Glutamatergic neuron (in vitro differentiated cells): ENCODE measurements at places on chromosomes 2 and 18.
A peak's percentile ranks its signal among the peaks of the same experiment; 100 is the strongest.

DNA sequence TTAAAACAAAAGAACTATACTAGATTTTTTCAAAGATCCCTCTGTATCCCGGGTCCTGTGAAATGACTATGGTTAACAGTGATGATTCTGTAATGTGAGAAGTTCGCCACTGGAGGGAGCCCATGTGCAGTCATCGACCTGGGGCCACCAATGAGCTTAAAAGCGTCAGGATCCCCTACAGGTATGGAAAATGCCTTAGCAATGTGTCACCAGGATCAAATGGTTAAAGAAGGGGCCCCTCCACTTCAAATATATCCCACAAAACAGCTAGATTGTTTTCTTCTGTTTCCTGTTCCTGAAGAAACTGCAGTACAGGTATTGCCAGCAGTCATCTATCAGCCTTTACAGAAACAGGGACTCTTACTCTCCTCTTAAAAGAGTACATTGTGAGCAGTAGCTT is 15.3 kb downstream of the CHRNA1 start:
- peak; percentile 76 for DNase-seq

- DNase-seq: no peak
These were observed 56.6 kb downstream of the HDAC4 start for GRCh38 chr2:239343946-239344856.

DNA sequence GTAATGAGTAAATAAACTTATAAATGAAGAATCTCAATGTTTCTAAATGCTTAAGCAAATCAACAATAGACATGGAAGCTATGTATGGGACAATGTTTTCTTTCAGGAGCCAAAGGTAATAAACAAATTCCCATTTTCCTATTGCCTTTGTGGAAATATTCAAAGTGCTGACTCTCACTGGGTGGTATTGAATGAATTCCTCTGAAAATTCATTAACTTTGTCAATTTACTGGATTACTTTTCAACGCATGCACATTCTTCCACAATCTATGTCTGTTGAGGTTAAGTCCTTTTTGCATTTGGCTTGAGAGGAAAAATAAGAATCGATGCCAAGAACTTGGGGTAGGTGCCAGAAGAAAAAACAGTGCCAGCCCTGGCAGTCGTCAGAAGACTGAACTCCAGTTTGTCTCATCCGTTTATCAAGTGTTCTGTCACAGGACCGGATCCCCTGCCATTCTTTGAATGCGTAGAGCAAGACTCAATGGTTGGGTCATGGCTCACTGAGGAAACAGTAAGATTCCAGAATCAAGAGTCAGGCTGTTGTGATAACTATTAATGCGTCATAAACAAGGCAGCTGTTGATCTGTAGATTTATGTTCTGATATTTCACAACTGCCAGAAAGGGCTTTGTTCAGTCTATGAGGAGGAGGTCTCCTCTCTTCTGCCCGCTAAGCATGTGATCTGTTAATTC is 133.3 kb downstream of the GFPT1 start:
- DNase-seq: no peak

- DNase-seq: no peak
These were observed 43.3 kb upstream of the ZFP36L2 start for GRCh38 chr2:43269706-43270105.

- no peak for DNase-seq
These were observed 199.8 kb downstream of the PLCL1 start for GRCh38 chr2:198004173-198004572.

- DNase-seq: no peak
These were observed 9.3 kb upstream of the MTCL1 start for GRCh38 chr18:8695932-8696517.

DNA sequence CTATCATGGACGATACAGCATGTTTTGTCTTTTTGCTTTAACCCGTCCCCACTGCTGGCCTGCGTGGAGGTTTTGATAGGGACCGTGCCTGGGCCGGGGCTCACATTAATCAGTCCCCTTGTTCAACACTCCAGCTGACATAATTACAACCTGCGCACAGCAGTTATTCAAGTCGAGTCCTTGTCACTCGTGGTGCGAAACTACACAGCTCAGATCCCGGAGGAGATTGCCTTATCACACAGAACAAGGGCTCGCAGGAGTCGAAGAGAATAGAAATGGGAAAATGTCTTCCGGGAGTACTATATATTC is 304.4 kb downstream of the ZNF407 start:
- DNase-seq: no peak

DNA sequence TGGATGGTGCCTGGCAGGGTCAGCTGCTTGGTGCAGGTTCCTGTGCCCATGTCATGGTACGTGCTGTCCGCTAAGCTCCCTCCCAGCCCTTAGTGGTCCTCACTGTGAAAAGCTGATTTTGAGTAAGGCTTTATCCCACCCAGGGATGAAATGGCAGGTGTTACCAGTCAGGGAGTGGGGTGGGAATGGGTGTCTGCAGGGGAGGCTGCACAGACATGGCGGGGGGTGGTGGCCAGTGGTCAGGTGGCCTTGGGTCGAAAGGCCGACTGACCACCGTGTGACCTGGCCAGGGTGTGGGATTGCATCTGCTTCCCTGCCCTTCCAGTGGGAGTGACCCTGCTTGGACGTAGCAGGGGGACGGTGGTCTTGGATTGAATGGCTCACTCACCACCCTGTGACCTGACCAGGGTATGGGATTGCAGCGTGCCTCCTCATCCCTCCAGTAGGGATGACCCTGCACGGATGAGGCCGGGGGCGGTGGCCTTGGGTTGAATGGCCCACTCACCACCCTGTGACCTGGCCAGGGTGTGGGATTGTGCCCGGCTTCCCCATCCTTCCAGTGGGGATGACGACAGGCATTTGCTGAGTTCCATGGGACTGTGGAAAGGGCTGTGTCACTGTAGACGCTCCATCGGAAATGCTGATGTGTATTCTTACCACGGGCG is 29.8 kb downstream of the AGAP1 start:
- DNase-seq: no peak

- peak; percentile 57 for DNase-seq
These were observed at the start of gene ZEB2 for GRCh38 chr2:144519934-144520731. TSS of gene ZEB2 (minus strand) at chr2:144520119. CDS start at chr2:144517350, 2,769 bp downstream.

- DNase-seq: no peak
These were observed 1023.0 kb upstream of the ACVR2A start for GRCh38 chr2:146821836-146822316.

- DNase-seq: peak; percentile 21
These were observed 150.1 kb upstream of the LRRTM1 start for GRCh38 chr2:80454628-80455027.

- DNase-seq: no peak
These were observed 1.2 kb upstream of the ATF2 start for GRCh38 chr2:175169191-175169590.

GRCh38 chr2:136444323-136444722 is 321.0 kb upstream of the THSD7B start:
- DNase-seq: no peak

DNA sequence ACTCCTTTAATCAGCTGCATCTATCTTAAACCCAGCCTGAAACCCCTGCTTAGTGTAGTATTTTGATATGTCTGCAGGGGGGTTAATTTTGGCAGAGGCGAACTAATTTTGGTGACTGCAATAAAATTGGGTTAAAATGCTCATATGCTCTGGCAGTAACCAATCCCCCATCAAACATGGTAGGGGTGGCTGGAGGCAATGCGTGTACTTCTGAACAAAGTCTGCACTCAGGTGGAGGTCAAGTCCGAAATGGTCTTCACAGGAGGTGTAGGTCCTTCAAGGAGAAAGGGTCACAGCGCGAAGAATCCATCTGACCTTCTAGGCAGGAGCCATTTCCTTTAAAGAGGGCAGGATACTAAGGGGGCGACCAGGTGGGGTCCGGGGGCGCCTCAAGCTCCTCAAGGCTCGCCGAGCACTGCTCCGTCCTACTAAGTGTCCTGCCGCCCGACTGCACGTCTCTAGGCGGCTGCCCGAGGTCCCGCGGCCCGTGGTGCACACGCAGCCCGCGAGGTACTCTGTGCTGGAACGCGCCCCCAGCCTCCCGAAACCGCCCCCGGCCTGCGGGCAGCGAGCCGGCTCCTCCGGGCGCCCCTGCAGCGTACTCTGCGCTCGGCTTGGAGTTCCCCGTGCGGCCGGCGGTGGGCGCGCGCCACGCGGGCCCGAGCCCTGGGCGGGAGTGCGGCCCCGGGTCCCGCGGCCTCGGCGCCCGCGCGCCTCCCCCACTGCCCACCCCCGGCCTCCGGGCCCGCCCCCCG is 1.7 kb upstream of the LDLRAD4 start:
- peak; percentile 65 for DNase-seq

- peak; percentile 46 for DNase-seq
These were observed 11.8 kb upstream of the NEDD4L start for GRCh38 chr18:58032233-58032632.

- peak; percentile 21 for DNase-seq
These were observed 22.8 kb downstream of the GPC1 start for GRCh38 chr2:240458044-240458899.

DNA sequence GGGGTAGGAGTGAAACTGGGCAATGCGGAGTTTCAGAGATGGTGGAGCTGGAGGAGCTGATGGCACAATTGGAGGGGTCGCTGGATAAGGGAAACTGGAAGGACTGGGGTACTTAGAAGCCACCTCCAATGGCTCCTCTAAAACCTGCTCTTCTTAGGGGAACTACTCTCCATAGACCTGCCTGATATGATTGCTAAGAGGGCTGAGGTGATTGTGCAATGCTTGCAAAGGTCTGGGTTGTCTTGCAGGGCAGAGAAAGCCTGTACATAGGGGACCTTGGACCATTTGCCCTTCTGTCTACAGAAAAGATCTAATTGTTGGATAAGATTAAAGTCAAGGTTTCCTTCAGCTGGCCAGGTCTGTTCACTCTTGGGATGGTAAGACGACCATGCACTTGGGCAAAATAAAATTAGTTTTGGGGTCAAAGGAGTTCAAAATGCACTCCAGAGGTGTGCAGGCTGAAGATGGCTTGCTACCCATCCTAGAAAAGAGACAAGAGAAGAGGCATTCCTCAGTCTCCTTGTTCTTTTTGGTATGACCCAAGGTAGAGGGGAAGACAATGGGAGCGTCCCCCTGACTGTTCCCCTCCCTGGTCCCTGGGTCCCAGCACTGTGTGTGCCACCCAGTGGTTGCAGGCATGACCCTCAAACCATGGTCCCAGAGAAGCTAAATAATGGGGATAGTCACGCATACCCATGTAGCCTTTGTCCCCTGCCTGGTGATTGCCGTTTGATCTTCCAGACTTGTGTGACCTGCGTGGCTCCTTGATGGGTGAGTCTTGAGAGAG is 41.1 kb downstream of the STK17B start:
- DNase-seq: no peak

DNA sequence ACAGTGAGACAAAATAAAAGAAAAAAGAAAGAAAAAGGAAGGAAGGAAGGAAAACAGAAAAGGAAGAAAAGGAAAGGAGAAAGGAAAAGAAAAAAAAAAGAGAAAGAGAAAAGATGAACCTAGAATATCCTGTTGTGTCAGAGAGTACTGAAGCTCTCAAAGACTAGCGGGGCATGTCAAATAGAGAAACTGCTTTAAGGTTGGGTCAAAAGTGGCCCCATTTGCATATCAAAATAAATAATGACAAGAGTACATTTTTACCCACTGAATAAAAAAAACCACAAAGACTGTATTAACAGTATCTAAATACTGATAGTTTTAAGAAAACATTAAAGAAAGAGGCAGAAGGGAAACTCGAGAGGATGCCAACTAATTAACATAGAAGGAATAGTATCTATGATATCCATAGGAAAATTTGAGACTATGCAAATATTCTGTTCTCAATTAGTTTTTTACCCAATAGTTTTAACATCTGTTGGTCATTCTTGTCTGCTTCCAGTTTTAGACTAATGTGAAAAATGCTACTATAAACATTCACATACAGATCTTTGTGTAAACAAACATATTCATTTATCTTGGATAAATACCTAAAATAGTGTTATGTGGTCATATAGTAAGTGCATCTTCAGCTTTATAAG is 53.2 kb downstream of the SFXN5 start:
- DNase-seq: no peak

DNA sequence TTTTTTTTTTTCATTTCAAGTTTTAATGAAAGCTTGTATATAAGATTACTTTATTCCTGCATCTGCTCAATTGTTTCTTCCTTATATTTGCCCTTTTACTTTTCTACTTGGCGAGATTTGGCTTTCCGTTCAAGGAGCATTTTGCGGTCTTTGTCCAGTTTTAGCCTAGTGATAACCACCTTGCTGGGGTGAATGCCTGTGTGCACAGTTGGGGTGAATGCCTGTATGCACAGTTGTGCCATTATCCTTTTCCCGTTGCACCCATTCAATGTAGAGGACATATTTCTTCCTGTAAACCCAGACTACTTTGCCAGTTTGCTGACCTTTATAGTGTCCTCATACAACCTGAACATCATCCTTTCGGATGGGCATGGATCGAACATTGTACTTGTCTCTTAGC is 12.0 kb downstream of the ZNF236 start:
- DNase-seq: no peak

DNA sequence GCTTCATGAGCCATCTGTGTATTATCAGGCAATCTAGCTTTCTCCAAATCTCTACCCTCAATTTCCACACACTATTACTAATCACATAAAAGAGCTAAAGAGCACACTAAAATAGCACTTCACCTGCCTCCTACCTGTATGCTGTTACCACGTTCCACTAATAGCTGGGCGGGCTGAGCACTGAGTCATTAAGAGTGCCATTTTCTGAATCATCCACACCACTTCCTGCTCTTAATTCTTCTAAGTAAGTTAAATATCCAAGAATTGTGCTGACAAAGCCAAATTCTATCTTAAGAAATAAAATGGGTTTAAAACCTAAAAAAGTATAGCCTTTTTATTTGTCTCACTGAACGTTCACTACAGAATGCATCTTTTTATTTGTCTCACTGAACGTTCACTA is 35.7 kb downstream of the NOL10 start:
- DNase-seq: no peak

DNA sequence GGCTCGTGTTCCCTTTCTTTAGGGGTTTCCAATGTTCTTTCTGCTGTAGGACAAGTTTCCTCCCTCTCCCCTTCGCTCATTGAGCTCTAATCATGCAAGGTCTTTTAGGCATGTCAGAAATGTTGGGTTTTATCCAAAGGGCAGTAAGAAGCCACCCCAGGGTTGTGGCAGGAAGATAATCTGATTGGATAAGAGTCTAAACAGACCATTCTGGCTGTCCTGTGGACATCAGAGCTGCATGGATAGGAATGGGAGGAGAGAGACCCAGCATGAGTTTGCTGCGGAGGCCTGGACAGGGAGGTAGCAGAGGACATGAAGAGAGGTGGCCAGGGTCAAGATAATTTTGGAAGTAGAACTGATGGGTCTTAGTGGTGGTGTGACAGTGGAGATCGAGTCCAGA is 88.2 kb downstream of the ACKR3 start:
- no peak for DNase-seq

GRCh38 chr18:76230791-76231190 is 264.3 kb downstream of the ZNF516 start:
- DNase-seq: no peak
